SW 1271 (cell line): ENCODE measurements at places on chromosomes 5 and 9.

GRCh38 chr9:19965336-19965735, 176.5 kb upstream of the SLC24A2 start:
- DNase-seq = no peak

- DNase-seq = no peak
Observed at GRCh38 chr5:155471027-155471426, 457.5 kb downstream of the KIF4B start.

DNA sequence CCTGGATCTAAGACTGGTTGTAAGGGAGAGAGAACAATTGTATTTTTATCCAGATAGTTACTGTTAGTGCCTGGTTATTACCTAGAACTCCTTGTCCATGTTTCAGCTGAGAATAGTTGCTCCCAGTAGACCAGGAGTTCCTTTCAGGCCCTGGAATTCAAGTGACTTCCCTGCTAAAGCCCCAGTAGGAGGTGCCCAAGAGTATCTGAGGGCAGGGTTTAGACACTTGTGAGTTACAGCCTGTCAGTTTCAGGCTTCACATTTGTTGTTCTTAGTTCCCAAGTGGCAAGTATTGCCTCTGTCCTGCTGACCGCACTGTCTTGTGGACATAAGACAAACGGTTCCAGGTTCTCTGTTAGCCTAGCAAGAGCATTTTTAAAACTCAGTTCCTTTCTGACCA, 743.9 kb upstream of the SEMA6A start:
- peak; percentile 3 for DNase-seq

DNA sequence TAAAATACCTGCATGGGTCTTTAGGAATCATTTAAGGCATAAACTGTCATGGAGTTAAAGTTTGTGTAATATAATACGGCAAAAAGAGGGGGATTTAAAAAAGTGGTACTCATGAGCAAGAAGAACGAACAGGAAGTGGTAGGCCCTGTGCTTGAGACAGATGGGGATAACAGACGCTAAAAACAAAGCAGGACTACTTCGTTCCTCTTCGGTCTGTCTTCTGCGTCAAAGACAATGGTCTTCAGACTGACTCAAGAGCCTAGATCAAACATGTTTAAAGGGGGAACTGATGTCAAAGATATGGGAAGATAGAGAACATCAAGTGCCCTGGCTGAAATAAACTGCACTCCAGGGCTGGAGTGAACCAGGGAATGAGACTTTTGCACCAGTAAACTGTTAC, 59.8 kb upstream of the RFX3 start:
- no peak for DNase-seq

- DNase-seq = no peak
Observed at GRCh38 chr5:111774525-111774924, 17.5 kb upstream of the NREP start.

DNA sequence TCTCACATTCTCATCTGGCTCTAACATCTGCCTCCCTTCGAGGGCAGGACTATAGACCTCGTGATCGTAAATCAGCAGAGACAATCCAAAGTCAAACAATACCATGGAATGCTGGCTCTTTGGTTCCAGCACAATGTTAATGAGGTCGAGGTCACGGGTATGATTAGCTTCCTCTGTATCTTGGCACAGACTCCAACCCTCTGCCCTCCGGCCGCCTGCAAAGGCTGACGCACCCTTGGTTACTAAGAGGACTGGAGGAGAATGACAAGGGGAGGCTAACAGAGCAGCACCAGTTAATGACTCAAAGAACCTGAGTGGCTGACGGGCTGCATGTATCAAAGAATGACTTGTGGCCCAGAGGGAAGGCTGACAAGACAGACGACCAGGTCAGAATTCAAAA, 10.1 kb downstream of the LHFPL2 start:
- no peak for DNase-seq

DNA sequence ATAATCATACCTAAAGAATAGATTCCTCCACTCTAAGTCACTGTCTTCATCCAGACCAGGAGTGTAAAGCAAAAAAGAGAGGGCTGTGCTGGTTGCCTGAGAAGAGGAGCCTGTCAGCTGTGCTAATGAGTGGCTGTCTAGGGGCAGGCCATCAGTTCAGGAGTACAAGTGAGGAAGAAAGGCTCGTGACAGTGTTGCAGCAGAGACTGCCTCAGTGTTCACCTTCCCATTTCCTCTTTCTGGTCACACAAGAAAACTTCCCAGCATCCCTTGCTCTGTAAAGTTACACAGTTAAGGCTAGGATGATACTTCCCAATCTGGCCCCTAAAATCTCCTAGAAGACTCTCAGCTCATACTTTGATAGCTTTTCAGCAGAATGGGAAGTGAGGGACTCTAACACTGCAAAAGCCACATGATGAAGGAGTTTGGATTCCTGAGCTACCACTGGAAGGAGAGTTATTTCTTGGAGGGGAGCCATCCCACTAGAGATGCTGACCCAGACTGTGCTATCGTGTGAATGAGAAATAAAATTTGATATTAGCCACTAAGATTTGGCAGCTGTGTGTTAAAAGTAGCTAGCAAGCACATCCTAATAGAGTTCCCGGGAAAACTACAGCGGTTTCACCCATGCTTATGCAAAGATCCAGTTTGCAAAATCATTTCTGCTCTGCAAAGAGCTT, 67.1 kb downstream of the ADAMTS12 start:
- no peak for DNase-seq

DNA sequence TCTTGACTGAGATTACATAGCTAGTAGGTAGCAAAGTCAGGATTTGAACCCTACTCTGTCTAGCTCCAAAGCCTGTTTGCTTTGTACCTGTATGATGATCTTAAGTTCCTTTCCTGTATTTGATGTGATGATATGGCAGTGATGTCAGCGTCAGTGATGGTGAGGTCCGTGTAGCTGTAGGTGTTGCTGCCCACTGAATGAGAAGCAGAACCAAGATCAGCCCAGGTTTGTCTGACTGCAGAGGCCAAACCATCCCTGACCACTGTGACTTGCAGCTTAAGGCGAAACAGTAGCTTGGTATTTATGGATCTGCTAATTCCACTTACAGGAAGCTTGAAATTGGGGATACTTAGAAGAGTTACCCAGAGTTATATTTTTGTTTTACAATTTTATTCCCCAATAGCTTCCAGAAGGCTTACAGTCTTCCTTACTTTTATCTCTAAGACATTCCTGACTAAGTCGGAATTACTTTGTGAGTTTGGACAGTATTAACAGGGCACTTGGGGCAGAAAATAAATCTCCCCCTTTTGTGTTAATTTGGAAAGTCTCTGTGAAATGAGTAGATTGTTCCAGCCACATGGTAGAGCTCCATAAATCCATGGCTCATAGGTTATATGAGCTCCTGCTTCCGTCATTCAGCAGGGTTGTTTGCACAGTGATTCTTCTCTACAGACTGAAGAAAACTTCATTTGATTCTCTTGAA, 273.4 kb downstream of the NR3C1 start:
- no peak for DNase-seq

- DNase-seq = no peak
Observed at GRCh38 chr5:151772846-151773561, 1.2 kb downstream of the G3BP1 start.

DNA sequence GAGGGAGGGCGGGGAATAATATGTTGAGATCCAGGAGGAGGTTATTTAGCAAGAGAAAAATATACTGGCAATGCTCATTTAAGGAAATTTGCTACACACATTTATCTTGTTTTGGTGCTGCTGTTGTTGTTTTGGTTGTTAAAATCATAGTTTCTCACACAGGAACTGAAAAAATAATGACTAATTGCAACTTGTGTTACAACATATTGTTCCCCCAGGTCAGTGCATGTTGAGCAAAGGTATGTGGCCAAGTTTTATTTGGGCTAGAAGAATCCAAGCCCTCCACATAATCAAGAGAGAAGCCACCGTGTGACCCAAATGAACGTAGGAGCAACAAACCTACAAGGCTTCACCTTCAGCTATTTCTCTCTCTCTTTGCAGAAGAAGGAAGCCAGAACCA, 220.3 kb upstream of the DAPK1 start:
- DNase-seq = no peak

GRCh38 chr5:9148242-9148641, 397.6 kb downstream of the SEMA5A start:
- no peak for DNase-seq

DNA sequence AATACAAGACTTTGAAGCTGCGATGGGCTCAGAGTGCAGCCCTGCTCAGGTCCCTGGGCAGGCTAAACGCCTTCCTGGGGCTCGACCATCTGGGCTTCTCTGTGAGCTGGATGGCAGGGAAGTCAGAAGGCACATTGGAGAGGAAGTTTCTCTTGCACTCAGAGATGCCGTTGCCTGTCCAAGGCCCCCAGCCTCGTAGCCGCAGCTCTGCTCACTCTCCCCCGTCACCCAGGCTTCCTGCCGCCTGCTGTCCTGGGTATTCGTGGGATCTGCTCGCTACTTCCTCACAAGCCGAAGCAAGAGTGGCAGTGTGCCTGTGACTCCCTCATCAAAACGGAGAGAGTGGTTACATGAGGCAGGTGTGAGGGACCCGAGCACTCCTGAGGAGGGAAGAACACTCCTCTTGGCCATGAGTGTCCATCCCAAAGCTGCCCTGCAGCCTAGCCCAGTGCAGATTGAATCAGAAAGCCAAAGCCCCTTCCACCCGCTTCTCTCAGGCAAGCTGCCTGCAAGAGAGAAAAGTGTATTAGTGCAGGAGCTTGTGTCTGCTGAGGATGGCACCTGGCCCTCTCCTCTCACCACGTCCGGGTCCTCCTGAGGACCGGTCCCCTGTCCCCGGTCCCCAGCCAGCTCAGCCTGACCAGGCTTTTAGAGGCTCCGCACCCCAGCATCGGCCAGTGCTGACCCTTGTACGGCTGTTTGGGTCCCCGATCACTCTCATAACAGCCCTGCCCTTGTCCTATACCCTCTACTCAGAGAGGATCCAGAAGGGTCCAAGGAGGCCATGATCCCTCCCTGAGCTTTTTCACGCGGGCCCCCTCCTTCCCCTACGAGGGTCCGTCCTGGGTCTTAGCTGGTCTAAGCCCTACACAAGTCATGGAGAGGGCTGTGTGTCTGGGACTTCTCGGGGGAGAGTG, 7.3 kb downstream of the FCN2 start:
- DNase-seq = no peak

GRCh38 chr5:51987239-51987638, 604.0 kb downstream of the ISL1 start:
- DNase-seq = no peak

DNA sequence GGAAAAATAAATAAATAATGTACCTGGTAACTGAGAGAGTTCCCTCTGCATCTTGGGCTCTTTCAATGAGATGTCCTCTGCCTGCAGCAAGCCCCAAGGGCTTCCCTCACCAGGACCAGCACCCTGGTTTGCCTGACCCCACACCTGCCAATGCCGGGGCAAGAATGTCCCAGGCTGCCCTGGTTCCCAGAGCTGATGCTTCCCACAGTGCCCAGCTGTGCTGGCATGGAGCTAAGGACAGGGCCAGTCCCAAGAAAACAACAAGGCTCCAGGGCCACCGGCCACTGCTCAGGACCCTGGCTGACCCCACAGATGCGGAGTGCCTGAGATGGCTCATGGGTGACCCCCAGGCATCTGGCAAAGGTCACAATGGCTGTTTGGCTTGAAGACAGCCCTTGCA, 123.5 kb downstream of the KCNIP1 start:
- no peak for DNase-seq

DNA sequence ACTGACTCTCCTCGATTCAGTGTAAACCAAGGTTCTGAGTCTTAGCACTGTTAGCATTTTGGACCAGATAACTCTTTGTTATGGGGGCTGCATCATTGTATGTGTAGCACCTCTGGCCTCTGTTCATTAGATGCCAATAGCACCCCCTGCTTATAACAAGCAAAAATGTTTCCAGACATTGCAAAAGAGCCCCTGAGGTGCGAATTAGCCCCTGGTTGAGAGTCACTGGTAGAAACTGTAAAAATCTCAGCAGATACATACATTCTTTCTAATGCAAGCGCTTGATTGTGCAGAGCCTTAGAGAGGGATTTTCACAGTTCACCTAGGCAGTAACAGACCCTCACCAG, 2.8 kb downstream of the ADRB2 start:
- no peak for DNase-seq

DNA sequence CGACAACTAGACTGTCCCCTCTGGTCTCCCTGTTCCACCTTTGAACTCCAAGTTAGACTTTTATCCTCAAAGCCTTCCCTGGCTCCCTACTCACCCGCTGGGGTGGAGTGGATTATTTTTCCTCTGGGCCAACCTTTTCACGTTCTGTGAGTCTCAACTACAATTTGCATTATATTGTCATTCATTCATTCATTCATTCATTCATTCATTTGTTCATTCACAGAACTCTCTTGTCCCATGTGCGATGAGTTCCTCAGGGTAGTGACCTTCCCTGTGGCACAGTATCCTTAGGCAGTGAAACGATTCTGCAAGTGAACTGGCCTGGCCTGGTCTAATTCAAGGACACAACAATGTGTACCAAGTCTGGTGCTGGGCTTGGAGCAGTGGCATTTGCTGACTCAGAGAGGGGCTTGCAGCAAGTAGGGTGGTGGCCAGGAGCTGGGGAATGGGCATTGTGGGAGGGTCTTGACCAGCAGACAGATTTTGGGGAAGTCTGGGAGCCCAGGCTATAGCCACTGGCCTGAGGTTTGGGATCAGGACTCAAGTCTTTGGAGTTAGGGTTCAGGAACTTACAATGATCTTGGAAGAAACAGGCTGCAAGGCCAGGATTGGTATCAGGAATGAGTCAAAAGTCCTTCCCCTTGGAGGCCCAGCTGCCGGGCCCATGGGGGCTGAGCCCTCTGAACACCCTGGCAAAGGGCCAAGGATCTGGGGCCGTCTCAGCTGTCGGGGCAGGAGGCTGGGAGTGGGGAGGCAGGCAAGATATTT, 37.2 kb upstream of the COL15A1 start:
- DNase-seq = no peak

DNA sequence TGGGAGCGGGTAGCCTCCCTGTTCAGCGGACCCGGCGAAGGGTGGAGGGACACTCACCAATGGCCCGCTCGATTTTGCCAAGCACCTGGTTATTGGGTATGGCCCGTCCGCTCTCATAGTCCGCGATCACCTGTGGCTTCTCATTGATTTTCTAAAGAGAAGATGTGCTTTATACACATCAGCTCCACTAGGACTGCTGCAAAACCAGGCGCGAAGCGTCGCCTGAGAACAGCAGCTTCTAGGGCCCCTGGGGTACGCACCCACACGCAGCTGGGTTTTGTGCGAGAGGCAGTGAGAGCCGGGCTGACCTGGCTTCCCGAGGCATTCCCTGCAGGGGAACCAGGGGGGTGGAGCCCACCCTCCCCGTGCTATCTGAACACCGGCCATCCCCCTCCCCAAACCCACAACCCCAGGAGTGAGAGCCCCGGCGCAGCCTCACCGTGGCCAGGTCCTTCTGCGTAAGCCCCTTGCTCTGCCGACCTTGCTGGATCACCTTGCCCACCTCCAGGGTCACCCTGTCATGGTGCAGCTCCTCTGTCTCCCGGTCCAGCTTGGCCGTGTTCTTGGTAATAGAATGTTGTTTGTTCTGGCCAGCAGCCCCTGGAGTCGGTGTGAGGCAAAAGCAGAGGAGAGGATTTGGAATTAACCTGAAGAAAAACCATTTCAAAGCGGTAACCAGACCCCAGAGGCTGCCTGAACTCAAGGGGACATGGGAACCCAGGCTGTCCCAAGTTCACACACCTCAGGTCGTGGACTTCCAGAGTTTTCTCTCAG, 3.1 kb downstream of the EDF1 start:
- DNase-seq = no peak
